Renal cortex interstitium (tissue), 15 donors: ENCODE measurements at places on chromosomes 6 and 20. TPM values are rescaled to one million over a fixed set of nuclear protein-coding genes. Genes with fewer than 3 reads are reported as not detected.

GRCh38 chr20:13028673-13029072 is 19.9 kb downstream of the SPTLC3 start:
- DNase-seq, result no peak

- no peak for DNase-seq
Measured at GRCh38 chr6:5302220-5302946, 41.1 kb downstream of the FARS2 start.

GRCh38 chr6:164520916-164521315 is 788.5 kb downstream of the C6orf118 start:
- DNase-seq, result no peak

DNA sequence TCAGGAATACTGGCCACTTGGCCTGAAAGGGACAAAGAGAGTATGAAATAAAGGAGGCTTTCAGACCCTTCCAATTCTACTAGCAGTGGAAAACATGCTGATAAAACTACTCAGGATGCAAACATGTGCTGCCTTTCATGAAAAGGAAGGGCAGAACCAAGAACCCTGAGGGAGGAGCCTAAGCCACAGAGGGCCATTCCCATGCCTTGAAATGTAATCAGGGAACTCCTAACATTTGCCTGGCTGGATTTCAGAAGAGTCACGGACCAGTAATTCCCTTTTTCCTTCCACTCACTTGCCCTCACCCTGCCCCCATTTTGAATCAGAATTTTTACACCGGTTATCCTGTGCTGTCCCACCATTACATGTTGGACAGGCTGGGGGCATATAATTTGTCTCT is 116.2 kb downstream of the LAMP5 start:
- DNase-seq, result no peak

DNA sequence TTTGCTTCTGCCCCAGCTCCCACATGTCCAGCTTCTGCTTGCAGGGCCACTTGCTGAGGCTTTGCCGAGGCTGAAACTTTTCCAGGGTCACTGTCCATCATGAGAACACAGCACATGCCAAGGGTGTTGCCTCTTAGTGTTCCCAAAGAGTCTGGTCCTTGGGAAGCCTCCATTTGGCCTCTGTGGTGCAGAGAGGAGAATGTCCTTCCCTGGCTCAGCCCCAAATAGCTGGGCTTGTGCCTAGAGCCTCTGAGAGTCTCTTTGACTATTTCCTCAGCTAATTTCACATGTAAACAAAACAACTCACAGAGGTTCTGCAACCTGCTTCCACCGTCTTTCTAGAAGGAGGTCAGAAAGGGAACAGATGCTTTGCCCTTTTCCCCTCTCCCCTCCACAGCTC is 40.4 kb upstream of the RAB23 start:
- DNase-seq, result no peak

- no peak for DNase-seq
Measured at GRCh38 chr6:84860920-84861319, 96.5 kb upstream of the TBX18 start.

DNA sequence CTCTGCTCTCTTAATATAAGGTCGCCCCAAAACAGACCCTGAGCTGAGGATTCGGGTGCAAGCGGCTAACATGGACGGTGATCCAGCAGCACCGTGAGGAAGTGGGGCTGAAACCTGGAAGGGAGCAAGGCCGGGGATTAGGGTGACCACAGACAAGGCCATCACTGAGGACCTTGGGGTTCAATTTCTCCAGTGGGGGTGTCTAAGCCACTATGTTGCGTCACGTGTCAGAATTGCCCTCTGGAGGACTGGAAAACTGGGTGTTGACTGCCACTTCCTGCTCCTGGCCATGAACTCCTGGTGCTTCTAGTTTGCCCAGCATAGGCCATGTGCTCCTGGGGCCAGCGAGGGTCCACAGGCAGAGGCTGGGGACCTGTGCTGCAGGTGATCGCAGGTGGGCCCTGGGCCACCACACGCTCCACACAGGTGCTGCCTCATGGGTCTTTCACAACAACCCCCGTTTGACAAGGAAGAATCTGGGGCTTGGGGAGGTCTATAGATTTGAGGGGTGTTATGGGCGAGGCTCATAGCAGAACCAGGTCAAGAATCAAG is 101.9 kb downstream of the CDH26 start:
- no peak for DNase-seq

GRCh38 chr6:14012313-14013030 is 87.7 kb downstream of the RNF182 start:
- no peak for DNase-seq

DNA sequence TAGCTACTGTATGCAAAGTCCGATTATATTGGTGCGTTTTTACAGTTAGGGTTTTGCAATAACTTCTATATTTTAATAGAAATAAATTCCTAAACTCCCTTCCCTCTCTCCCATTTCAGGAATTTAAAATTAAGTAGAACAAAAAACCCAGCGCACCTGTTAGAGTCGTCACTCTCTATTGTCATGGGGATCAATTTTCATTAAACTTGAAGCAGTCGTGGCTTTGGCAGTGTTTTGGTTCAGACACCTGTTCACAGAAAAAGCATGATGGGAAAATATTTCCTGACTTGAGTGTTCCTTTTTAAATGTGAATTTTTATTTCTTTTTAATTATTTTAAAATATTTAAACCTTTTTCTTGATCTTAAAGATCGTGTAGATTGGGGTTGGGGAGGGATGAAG is 13.7 kb upstream of the PLCG1 start:
- no peak for DNase-seq

- no peak for DNase-seq
Measured at GRCh38 chr20:53869466-53870258, 200.7 kb downstream of the BCAS1 start.

- no peak for DNase-seq
Measured at GRCh38 chr6:108622641-108623298, 62.1 kb downstream of the FOXO3 start.

DNA sequence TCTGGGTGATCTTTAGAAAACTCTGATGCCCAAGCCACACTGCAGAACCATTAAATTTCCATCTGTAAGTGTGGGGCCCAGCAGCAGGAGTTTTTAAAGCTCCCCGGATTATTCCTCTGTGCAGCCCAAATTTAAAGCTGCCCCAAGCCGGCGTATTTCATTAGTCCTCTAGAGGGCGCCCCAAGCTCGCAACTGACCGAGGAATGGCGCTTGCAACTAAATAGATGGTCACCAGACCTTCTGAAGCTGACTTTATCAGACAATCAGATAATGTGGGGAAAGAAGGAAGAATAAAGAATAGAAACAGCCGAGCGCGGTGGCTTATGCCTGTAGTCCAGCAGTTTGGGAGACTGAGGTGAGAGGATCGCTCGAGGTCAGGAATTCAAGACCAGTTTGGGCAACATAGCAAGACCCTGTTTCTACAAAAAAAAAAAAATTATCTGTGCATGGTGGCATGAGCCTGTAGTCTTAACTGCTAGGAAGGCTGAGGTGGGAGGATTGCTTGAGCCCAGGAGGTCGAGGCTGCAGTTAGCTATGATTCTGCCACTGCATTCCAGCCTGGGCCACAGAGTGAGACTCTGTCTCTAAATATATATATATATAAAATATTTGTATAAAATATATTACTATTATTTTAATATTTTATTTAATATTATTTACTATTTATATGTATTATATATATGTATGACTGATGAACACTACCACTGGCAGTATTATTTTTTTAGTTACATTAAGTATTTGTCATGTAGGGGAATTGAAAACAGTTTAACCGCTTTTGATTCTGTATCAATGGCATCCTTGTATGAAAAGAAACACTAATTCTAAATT is 56.0 kb downstream of the OTOR start:
- peak; percentile 49 for DNase-seq

- DNase-seq, result no peak
Measured at GRCh38 chr6:63887002-63887751, 251.6 kb downstream of the PHF3 start.

DNA sequence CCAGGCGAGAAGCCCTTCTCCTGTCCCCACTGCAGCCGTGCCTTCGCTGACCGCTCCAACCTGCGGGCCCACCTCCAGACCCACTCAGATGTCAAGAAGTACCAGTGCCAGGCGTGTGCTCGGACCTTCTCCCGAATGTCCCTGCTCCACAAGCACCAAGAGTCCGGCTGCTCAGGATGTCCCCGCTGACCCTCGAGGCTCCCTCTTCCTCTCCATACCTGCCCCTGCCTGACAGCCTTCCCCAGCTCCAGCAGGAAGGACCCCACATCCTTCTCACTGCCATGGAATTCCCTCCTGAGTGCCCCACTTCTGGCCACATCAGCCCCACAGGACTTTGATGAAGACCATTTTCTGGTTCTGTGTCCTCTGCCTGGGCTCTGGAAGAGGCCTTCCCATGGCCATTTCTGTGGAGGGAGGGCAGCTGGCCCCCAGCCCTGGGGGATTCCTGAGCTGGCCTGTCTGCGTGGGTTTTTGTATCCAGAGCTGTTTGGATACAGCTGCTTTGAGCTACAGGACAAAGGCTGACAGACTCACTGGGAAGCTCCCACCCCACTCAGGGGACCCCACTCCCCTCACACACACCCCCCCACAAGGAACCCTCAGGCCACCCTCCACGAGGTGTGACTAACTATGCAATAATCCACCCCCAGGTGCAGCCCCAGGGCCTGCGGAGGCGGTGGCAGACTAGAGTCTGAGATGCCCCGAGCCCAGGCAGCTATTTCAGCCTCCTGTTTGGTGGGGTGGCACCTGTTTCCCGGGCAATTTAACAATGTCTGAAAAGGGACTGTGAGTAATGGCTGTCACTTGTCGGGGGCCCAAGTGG is 5.3 kb downstream of the SNAI1 start:
- no peak for DNase-seq

DNA sequence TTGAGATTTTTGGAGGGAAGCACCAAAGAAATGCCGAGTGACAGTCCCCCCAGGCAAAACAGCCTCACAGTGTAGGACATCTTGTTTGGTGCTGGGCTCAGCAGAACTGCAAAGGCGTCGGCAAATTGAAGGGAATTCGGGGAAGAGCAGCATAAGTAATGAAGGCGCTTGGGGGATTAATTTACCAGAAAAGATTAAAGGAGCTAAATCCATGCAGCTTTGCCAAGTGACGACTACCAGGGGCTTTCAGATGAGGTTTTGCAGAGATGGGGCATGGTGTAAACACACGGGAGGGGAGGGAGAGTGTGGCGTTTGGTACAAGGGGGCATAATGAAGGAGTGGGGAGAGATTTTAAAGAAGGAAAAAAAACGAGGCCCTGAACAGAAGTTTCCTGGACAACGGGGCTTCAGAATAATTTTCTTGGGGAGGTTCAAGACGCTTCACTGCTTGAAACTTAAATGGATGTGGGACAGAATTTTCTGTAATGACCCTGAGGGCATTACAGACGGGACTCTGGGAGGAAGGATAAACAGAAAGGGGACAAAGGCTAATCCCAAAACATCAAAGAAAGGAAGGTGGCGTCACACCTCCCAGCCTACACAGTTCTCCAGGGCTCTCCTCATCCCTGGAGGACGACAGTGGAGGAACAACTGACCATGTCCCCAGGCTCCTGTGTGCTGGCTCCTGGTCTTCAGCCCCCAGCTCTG is 45.4 kb upstream of the CDH22 start:
- DNase-seq, result no peak

- no peak for DNase-seq
Measured at GRCh38 chr6:152298055-152298647, 339.0 kb downstream of the SYNE1 start.

DNA sequence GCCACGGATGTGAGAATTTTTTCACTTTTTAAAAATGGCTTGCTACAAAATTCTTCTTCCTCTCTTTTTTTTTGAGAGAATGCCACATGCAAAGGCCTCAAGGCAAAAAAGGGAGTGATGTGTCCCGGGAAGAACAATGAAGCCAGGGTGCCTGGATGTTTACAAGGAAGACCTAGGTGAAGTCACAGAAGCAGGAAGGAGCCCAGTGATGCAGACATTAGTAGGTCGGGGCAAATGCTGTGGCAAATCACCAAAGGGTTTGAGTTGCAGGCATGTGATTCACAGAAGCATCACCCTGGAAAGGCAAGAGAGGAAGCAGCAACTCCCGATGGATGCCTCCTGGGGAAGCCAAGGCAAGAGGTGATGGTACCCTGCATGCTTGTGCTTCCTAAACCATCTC is 46.8 kb downstream of the FARS2 start:
- no peak for DNase-seq

- DNase-seq, result no peak
Measured at GRCh38 chr6:96814625-96815024, 22.7 kb downstream of the GPR63 start.

DNA sequence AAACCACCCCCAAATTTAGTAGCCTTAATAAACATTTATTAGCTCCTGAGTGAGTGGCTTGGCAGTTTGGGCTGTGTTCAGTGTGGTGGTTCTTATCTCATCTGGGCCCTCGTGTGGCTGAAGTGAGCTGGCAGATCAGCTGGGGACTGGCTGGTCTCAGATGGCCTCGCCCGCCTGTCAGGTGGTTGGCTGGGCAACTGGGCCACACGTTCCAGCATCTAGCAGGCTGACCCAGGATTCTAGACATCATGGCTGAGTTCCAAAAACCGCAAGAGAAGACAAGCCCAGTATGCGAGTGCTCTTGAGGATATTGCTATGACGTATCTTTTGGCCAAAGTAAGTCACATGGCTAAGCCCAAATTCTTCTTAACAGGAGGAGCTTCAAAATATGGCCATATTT is 28.9 kb downstream of the EIF2S2 start:
- no peak for DNase-seq

GRCh38 chr6:55033016-55033546 is 141.2 kb upstream of the HCRTR2 start:
- DNase-seq, result no peak

DNA sequence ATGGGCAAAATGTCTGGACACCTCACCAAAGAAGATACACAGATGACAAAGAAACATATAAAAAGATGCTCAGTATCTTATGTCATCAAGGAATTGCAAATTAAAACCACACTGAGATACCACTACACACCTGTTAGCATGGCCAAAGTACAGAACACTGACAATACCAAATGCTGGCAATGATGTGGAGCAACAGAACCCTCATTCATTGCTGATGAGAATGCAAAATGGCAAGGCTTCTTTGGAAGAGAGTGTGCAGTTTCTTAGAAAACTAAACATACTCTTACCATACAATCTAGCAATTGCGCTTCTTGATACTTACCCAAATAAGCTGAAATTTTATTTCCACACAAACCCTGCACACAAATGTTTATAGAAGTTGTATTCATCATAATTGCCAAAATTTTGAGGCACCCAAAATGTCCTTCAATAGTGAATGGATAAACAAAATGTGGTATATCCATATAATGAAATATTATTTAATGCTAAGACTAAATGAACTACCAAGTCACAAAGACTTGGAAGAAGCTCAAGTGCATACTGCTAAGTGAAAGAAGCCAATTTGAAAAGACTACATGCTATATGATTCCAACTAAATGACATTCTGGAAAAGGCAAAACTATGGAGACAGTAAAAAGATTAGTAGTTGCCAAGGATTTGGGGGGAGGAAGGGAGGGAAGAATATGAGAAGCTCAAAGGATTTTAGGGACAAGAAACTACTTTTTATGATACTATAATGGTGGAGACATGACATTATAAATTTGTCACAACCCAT is 50.7 kb downstream of the TNFAIP3 start:
- DNase-seq, result no peak

DNA sequence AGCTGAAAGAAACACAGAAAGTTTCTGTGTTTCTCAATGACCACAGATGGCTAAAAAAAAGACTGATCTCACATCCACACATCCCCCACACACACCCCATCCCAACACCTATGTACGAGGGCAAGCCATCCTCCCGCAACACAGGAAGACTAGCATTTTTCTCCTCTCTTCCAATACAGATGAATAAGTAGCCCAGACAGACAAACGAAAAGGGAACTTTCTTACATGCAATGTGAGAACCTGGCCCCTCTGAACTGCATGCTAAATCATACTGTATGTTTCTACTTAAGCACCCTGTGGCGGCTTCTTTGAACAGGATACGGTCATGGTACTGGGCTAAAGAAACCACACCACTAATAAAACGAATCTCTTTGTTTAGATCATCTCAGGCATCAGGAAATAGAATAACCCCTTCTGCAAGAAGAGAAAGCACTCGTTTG is 116.2 kb downstream of the GMDS start:
- peak; percentile 38 for DNase-seq

OR2H1 gene
- polyA plus RNA-seq, result not detected

HCRTR2 gene
- polyA plus RNA-seq, result 0.35 TPM
